Activated CD4-positive, CD25-positive, alpha-beta regulatory T cell (primary cell): ENCODE measurements at places on chromosomes 1 and 21.

DNA sequence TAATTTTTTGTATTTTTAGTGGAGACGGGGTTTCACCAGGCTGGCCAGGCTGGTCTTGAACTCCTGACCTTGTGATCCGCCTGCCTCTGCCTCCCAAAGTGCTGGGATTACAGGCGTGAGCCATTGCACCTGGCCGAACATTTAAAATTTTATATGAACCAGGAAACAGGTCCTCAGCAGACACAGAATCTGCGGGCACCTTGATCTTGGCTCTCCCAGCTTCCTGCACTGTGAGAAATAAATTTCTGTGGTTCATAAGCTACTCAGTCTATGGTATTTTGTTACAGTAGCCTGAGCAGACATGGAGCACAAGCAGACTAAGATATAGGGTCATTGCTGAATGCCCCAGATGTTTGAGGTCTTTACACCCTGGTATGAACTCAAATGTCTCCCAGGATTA is 23.6 kb upstream of the CTH start:
- DNase-seq = no peak

DNA sequence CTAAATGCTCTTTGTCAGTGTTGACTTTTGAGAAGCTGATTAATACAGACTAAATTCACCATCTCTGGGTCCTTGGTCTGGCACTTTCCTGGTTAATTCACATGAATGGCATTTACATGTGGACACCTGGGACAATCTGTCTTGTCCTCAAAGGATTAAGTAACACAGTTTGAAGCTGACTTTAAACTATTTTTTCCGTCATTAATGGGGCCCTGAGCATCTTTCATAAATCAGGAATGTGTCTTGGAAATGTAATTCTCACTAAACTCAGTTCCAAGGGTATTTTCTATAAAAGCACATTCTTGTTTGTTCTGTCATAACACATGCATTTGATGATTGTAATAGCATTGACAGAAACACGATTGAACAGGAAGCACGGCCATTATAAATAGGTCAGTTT is 26.7 kb upstream of the NBL1 start:
- no peak for DNase-seq

DNA sequence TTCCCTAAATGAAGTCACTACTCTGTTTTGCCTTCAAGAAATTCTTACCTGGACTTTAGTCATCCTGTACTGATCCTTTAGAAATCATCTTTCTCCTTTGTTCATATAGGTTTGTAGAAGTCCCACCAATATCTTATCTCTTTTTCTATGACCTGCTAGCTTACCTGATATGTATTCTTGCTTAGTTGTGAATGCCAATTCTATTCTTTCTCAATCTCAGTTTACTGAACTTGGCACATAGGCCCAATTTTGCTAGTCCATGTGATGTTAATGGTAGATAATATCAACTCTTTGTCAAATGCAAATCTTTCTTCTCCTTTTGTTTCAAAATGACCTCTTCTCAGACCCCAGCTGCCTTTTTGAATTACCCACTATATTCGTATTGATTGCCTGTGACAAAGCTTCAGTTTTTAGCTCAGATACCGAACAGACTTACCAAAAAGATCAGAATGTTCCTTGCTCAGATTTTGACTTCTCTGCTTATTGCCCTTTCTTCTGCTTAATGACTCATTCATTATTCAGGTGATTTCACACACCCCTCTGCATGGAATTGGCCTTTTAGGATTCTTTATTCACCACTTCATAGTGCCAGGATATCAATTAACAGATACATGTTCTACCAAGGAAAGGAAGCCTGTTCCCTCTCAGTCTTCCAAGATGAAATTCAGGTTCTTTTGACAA is 20.6 kb downstream of the IPO9 start:
- no peak for DNase-seq

- no peak for DNase-seq
Measured at GRCh38 chr1:233183226-233184020, 112.1 kb downstream of the PCNX2 start.

- DNase-seq = no peak
Measured at GRCh38 chr1:75725861-75726361, 1.4 kb downstream of the ACADM start.

DNA sequence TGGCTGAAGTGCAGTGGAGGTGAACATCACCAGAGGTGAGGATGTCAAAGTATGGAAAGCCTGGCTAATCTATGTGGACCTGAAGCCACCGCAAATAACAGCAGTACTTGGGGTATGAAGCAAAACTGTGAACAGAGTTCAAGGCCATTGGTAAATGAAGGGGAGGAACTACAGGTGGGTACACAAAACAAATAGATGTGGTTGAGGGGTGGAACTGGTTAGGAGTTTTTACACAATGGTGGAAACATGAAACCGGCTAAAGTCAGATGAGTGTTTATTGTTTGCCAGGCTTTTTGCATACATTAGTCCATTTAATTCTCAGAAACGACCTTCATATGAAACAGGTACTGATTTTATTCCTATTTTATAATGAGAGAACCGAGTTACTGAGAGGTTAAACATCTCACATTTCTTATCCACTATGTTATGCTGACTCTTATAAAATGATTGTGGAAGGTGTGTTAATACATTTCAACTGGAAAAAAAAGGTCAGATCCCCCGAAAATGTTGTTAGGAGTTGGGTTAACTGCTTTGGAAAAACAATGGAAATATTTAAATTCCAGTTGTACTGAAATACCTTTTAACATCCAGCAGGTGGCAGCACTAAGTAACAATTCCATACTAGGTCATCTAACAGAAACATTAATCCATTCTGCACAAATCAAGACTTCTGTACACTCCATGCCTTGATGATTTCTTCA is 44.3 kb upstream of the GTF2B start:
- DNase-seq = no peak

- DNase-seq = no peak
Measured at GRCh38 chr1:198929111-198929604, 290.3 kb downstream of the PTPRC start.
